ENCODE measurements at places on chromosomes 12 and 14. TPM values are rescaled to one million over a fixed set of nuclear protein-coding genes. Genes with fewer than 3 reads are reported as not detected.
A peak's percentile ranks its signal among the peaks of the same experiment; 100 is the strongest.

DNA sequence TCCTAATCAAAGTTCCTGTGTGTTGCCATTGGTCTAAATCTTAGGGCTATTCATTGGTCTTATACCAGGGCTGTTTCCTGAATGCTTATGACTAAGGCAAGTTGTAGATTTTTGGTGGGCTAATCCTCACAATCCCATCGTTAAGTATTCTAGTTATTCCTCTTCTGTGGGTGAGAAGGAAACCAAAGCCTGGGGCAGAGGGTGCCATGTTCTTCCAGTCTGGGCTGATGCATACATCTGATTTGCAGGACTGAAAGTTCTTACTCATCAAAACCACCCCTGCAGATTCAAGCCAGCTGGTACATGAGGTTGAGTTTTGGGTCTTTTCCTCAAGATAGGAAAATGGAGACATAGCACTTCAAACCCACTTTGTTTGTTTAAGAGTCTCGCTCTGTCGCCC is 25.7 kb downstream of the PPP1CC start:
- peaks cover 23% of the 10 kb centered on the region for H3K36me3 ChIP-seq
- DNase-seq: no peak
- no peaks in the 10 kb centered on the region for H3K4me1 ChIP-seq
- no peak overlapping the region for H3K4me3 ChIP-seq

GRCh38 chr12:124392271-124392666 is 97.4 kb downstream of the RFLNA start:
- H3K27ac ChIP-seq: peak overlapping the region; percentile 59
- DNase-seq: peak; percentile 43
- no peak overlapping the region for H3K4me3 ChIP-seq
- H3K4me1 ChIP-seq: peaks cover 47% of the 10 kb centered on the region
- H3K27me3 ChIP-seq: no peaks in the 10 kb centered on the region

- peak overlapping the region; percentile 87 for H3K4me3 ChIP-seq
- DNase-seq: no peak
- H3K36me3 ChIP-seq: no peaks in the 10 kb centered on the region
- peak overlapping the region; percentile 96 for H3K27ac ChIP-seq
- H3K4me1 ChIP-seq: no peaks in the 10 kb centered on the region
Observed at GRCh38 chr12:51023625-51024382, 2.4 kb downstream of the SLC11A2 start.

DNA sequence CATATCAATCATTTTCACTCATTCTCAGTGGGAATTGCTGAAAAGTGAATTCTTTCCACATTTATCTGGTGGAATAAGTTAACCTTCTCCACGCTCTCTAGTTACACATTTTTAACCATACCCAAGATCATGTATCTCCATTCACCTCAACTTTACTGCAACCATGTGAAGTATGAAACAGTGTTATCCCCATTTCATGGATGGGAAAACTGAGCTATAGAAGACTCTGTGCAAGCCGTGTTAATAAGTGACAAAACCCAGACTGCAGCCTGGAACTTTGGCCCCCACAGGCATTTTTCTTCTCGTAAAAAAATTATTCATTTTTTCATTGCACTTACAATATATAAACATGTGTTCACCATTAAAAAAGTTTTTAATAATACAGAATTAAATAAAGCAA is 82.4 kb upstream of the CCND2 start:
- no peak for DNase-seq
- no peak overlapping the region for H3K27ac ChIP-seq
- H3K36me3 ChIP-seq: no peaks in the 10 kb centered on the region
- H3K4me3 ChIP-seq: no peak overlapping the region

DNA sequence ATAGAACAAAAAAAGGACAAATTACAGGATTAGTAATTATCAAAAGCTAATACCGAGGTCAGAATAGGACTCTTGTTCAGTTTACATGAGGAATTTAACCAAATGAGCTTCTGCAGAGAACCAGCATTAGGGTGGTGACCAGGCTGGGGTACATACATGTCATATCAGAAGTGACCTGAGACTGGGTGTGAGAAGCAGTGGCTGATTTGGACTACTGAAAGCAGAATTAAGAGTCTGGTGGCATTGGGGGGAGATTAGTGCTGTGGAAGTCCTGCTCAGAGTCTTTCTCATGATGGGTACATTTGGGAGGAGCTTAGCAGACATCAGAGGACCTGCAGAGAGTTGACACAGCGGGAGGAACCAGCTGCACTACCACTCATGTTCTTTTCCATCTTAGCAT is 21.7 kb downstream of the TRAF3 start:
- no peaks in the 10 kb centered on the region for H3K4me1 ChIP-seq
- H3K27ac ChIP-seq: no peak overlapping the region
- no peaks in the 10 kb centered on the region for H3K27me3 ChIP-seq
- DNase-seq: no peak
- H3K36me3 ChIP-seq: no peaks in the 10 kb centered on the region
- H3K4me3 ChIP-seq: no peak overlapping the region

- H3K27me3 ChIP-seq: no peaks in the 10 kb centered on the region
- DNase-seq: no peak
- H3K4me3 ChIP-seq: no peak overlapping the region
Observed at GRCh38 chr14:100816286-100816949, 9.5 kb upstream of the MEG3 start.

DNA sequence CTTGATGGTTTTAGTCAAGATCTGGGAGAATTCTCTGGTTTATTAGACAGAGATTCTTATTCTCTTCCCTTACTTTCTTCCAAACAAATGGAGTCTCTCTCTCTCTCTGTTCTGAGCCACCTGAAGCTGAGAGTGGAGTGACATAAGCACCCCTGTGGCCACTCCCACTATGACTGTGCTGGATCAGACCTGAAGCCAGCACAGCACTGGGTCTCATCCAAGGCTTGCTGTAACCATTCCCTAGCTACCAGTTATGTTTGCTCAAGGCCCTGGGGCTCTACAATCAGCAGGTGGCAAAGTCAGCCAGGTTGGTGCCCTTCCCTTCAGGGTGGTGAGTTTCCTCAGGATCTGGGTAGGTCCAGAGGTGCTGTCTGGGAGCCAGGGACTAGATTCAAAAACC is 568.5 kb downstream of the AACS start:
- no peak for DNase-seq
- H3K4me1 ChIP-seq: no peaks in the 10 kb centered on the region
- no peaks in the 10 kb centered on the region for H3K36me3 ChIP-seq
- no peak overlapping the region for H3K4me3 ChIP-seq

DNA sequence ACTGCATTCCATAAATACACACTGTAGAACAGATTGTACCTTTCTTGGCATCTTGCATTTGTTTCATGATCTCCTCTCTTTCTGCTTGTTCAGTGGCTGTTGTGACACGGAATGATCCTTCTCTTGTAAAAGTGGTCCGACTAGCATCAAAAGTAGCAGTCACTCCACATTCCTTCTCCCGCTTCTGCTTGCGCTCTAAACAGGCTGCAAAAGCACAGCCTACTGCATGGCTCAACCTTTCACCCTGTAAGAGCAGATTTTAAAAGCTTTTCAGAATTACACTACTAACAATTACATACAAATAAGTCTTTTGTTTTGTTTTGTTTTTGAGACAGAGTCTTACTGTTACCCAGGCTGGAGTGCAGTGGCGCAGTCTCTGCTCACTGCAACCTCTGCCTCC is 49.8 kb downstream of the PAPLN start:
- H3K27me3 ChIP-seq: no peaks in the 10 kb centered on the region
- H3K4me3 ChIP-seq: no peak overlapping the region
- H3K27ac ChIP-seq: no peak overlapping the region
- H3K36me3 ChIP-seq: peaks cover 7% of the 10 kb centered on the region

- no peak overlapping the region for H3K27ac ChIP-seq
- no peaks in the 10 kb centered on the region for H3K4me1 ChIP-seq
- no peaks in the 10 kb centered on the region for H3K27me3 ChIP-seq
- no peak overlapping the region for H3K4me3 ChIP-seq
- H3K36me3 ChIP-seq: no peaks in the 10 kb centered on the region
Observed at GRCh38 chr12:40197590-40197989, 27.2 kb upstream of the LRRK2 start.

GRCh38 chr12:31363831-31364230 is 37.9 kb upstream of the SINHCAF start:
- H3K36me3 ChIP-seq: no peaks in the 10 kb centered on the region
- DNase-seq: no peak
- H3K27ac ChIP-seq: no peak overlapping the region
- no peak overlapping the region for H3K4me3 ChIP-seq
- peaks cover 5% of the 10 kb centered on the region for H3K4me1 ChIP-seq

CLEC1B gene
- not detected for total RNA-seq

STYK1 gene
- total RNA-seq: 53.3 TPM

LPAR5 gene
- total RNA-seq: 32.7 TPM

RNASE3 gene
- total RNA-seq: not detected

NID2 gene
- 28.7 TPM for total RNA-seq

Data from colonic mucosa (tissue), 4 donors.